ENCODE measurements at places on chromosomes 6 and 20.

DNA sequence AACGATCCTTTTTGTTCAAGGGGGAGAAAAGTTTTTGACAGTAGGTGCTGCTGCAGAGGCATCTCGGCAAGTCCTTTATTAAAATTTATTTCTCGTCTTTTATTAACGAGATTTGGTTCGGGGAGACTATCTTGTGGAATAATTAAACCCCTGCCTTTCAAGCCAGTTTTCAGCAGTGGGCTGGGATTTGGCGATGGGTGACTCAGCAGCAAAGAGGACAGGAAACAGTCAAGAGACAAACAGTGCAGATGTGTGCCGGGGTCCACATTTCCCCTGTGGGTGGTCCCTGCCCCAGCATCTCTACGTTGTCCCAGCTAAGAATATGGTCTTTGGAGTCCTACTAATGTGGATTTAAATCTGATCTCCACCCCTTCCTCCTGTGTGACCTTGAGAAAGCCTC lies 282.8 kb downstream of the CDH26 start:
- DNase-seq, result no peak

DNA sequence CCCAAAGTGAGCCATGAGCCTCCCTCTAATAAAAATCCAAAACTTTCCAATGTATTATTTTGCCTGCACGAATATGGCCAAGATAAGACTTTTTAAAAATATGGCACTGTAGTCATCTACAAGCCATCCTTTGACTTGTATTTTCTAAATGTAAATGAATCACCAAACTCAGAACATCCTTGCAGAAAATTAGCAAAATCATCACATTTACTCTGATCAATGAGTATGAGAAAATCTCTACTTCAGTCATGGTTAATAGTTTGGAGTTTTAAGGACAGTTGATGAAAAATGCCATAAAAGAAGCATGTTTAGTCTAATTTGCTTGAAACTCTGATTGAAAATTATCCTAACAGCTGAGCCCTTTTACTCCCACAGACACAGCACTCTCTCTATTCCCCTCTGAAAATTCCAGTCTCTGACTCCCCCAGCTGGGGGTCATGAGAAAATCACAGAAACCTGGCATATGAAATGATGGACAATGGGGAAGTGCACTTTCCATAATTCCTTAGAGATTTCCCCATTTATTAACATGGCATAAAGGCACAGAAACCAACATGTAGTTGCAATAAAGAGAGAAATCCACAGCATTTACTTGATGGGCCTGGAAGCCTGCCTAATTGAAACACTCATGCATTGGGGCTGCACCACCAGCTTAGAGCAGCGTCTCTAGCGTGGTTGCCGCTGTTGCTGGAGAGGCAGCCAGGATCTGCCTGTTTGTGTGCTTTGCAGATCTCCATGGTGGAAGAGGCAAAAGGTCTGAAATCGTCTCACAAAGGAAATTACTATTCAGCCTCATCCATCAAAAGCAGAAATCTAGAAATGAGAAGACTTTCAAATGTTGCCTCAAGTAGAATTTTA lies 214.0 kb downstream of the WDR27 start:
- no peak for DNase-seq

GRCh38 chr6:115613488-115613887 lies 447.2 kb downstream of the FRK start:
- no peak for DNase-seq

DNA sequence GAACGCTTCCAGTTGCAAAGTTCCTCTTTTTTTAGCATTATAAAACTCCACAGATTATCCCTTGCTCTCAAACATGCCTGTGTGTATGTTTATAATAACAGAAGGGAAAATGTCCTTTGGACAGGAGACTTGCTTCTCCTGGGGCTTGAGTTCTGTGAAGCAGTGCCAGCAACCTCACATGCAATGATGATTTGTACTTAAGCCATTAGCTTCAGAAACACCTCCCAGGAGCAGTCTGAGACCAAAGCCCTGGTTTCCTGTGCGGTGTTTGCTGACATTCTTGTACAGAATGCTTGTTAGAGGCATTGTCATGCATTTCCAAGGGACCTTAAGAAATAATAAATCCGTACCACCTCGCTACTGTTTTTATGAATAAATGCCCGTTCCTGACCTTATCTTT lies 752.8 kb downstream of the CBLN4 start:
- no peak for DNase-seq

GRCh38 chr6:152636609-152637295 lies 410 bp downstream of the SYNE1 start:
- DNase-seq, result peak; percentile 58

GRCh38 chr20:26208296-26209091 lies 511.8 kb upstream of the ZNF337 start:
- no peak for DNase-seq

GRCh38 chr6:12371151-12371550 lies 81.0 kb downstream of the EDN1 start:
- no peak for DNase-seq

DNA sequence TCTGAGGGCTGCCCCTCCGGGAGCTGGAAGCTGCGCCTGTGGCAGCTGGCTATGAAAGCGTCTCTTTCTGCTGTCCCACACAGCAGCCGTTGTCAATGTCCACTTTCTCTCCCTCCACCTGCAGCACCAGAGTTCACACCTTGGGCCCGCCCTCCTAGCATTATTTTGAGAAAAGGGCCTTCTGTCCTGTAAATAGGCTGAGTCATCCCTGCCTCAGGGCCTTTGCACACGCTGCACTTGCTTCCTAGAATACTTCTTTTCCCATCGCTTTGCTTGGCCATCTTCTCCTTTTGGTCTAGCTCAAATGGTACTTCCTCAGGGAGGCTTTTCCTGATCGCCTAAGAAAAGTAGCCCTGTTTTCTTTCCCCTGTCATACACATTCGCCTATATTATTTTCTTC lies 69.3 kb upstream of the ZNFX1 start:
- DNase-seq, result no peak

GRCh38 chr6:52588087-52588709 lies 11.3 kb upstream of the TRAM2 start:
- no peak for DNase-seq

DNA sequence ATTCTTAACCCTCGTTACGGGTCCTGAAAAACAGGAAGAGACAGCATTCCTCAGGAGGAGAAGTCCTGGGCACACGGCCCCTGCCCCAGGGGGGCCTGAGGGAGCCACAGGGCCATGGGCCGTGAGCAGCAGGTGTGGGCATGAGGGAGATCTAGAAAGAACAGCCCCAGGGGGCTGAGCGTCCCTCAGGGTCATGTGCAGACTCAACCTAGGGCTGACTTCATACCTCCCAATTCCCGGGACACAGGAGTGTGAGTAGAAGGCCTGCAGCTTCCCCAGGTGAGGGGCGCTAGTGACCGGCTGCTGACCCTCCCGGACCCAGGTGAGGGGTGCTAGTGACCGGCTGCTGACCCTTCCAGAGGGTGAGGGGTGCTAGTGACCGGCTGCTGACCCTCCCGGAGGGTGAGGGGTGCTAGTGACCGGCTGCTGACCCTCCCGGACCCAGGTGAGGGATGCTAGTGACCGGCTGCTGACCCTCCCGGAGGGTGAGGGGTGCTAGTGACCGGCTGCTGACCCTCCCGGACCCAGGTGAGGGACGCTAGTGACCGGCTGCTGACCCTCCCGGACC lies 35.1 kb downstream of the FRMD1 start:
- DNase-seq, result no peak

GRCh38 chr6:41002168-41002567 lies 36.9 kb downstream of the UNC5CL start:
- no peak for DNase-seq

DNA sequence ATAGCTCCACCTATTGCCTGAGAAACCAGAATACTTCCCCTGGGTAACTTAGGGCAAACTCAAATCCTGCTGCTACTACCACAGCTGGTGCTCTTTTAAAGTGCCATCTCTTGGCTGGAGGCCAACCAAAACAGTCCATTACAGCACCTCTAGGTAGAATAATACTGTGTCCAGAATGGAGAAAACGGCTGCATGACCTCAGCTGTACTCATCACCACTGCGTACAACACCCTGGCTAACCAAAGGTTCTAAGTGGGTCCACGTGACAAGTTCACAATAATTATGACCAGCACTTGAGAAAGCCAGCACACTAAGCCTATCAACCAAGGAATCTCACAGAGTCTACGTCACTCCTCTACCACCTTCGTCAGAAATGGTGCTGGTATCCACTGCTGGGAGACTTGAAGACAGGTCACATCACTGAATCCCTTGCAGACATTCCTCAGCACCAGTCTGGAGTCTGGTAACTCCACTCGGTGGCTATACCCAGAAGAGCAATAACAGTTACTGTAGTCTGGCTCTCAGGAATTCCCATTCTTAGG lies 40.9 kb upstream of the PKIB start:
- DNase-seq, result peak; percentile 52

DNA sequence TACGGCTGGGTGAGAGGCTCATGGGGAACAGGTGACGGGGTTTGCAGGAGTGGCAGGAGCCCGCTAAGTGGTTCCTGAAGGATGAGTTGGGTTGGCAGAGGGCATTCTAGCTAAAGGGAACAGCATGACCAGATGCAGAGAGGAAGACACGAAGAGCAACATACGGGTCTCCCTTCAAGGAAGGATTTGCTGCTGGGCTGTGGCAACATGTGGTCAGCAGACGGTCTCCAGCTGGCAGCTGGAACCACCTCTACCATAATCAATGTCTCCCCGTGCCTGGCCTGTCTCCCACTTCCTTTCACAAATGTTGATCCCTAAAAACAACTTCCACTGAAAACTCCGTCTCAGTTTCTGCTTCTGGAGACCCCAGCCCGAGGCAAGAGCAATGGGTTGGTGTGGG lies 80.6 kb upstream of the SULF2 start:
- DNase-seq, result peak; percentile 66

DNA sequence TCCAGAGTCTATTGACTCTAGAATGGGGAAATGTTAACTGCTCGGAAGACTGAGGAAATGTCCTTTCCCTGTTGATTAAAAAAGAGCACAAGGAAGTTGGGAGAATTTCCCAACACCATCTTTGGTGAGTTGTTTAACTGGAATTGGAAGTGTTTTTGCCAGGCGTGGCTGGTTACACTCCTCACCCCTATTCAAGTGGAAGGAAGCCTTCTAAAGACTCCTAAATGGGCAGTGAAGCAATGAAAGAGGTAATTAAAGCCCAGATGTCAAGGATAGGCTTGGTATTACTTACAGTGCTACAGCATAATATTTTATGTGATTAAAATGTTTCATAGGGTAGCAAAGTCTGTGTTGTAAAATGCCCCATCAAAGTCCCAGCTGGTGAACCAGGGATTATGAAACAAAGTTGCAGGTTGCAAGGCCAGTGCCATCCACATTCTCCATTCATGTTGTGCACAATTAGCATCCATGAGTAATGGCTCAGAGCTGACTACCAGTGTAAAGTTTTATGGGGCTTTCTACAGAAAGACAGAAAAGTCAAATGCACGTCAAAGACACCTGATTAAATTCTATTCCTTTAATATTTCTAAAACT lies 52.6 kb downstream of the BTBD3 start:
- peak; percentile 89 for DNase-seq

GRCh38 chr20:32539817-32540675 lies 45.1 kb downstream of the NOL4L start:
- DNase-seq, result no peak

- DNase-seq, result no peak
Measured at GRCh38 chr6:135228486-135228885, 47.4 kb downstream of the MYB start.

GRCh38 chr6:14699803-14700601 lies 545.9 kb upstream of the JARID2 start:
- DNase-seq, result no peak

DNA sequence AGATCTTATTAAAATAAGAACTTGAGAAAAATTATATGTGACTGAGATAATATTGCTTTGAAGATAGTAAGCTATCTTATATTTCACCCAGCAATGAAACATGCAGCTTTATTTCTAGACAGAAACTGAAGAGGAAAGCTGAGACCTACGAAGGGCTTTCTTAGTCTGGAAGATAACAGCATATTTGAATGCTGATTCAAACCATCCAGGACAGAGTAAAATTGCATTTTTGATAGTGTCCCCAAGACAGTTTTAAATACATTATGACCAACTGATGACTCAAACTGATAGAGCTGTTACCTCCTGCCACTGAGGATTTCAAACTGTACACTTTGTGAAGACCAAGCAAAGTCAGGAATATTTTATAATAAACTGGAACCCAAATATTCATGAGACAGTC lies 409.6 kb downstream of the GRIK2 start:
- no peak for DNase-seq

DNA sequence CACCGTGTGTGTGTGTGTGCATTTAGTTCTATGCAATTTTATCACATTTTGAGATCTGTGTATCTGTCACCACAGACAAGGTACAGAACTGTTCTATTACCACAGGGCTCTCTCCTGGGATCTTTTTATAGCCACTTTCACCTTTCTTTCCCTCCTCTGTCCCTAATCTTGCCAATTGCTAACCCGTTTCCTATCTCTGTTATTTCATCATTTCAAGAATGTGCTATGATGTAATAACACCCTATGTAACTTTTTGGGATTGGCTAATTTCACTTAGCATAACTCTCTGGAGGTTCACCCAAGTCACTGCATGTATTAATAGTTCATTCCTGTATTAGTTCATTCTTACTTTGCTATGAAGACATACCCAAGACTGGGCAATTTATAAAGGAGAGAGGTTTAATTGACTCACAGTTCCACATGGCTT lies 657.7 kb downstream of the QKI start:
- no peak for DNase-seq

DNA sequence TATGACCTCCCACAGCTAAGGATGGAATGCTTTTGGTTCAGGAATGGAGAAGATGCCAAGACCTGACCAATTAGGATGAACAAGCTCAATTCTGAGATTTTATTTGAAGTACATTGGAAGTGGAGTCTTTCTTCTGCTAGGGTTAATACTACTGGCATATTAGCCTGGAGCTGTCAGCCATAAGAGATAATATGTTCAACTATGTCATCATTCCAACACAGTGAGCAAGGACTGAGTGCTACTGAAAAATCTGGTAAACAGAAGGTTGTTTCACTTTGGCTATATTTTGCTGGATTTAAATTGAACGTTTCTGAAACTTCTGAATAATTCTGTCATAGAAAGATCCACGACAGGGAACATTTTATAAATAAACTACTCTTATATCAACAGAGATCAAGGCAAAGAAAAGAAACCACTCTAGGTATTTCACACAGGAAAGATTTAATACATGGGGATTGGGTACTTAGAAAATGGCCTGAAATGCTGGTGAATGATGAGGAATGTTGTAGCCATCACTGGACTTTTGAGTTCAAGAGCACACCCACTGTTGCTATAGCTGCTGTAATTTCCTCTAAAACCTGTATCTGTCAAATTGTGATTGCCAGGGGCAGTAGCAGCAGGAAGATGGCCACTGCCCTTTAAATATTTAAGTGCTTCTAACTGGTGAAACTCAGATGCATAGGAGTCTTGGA lies 200.5 kb downstream of the PLCB4 start:
- DNase-seq, result no peak

DNA sequence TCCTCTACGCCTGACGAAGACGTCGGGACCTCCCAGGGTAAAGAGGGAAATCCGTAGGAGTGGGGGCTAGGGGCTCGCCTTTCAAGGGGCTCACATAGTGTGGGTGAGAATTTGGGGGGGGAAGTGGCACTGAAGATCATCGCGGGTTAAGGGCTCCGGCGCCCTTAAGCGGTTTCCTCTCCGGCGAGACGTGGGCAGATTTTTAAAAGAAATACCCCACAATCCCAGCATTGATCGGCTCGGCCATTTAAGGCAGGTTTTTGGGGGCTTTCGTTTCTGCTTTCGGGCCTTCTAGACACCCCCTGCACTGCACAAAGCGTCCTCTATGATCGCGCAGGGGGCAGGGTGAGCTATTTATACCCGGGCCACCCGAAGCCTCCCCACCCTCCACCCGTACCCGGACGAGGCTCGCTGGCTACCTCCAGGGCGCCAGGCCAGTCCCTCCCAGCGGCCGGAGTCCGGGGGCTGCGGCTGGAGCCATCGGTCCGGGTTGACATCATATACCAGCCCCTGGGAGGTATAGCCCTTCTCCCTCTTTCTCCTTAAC lies 1.2 kb downstream of the NKX2-2 start:
- DNase-seq, result no peak
